ENCODE measurements at places on chromosomes 12 and 14.
A peak's percentile ranks its signal among the peaks of the same experiment; 100 is the strongest.

DNA sequence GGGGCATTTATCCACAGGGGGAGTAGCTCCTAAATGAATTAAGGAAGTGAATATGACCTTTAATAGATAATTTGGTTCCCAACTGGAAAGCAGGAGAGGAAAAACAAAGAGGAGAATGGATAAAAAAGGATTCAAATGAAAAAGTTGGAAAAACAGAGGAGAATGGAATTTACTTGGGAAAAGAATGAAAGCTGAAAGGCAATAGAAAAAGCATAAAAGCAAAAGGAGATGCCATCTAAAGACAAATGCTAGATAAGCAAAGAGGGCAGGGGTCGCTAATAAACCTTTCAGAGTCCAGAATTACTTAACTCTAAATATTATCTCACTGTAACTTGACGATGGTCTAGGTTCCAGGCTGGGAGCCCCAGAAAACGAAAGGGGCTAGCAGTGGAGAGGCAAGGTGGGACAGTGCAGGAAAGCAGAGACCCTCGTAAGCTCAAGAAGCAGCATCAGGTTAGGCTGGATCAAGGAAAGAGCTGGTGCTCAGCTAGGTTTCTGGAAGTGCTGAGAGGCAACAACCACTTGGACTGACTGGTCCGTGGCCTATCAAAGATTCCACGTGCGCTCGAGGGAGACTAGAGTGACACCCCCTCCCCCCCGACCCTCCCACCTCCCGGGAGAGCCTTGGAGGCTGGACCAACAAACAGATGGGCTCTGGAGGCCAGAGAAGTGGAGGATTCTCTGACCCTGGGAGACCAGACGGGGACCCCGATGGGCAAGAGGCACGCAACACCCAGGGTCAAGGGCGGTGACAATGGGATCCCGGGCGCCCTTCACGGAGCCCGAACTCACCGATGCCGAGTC, 1.2 kb downstream of the SLC2A13 start:
- no peak for DNase-seq

DNA sequence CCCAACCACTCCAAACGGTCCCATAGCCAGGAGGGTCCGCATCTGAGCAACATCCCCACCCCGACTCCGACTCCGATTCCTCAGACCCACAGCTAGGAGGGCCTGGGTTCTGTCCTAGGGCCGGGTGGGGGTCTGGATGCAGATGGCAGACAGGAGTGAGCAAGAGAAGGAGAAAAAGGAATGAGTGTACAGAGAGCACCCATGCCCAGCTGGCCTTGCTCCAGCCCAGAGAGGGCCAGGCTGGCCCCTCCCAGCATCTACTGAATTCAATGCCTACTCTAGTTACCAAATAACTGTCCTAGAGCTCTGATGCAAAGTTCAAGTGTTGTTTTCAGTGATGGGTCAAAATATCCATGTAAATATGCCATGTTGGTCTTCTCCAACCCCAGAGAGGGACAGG, 40.8 kb downstream of the VDR start:
- no peak for DNase-seq

DNA sequence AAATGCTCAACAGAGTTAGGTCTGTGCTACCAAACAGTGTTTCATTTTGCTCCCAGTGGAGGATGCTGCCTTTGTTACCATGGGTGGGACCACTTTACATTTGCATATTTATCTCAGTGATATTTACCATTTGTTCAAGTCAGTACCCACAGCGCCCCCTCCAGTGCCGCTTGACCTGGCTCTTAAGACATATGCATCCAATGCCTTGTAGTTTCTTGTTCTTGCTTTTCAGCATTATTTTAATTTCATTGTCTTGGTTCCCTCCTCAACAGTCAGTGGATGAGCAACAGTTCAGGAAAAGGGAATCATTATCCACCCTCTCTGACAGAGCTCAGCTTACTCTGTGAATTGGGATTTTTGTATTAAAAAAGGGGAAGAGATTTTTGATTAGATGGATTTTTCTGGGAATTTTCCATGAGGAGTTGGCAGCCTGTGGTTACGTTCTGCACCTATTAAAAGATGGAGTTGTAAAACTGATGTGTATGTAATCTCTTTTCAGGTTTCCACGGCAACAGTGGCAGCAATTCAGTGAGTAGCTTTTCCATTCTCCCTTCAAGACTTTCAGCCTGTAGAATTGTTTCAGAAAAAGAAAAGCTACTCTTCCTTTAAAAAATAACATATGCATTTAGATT, 240.5 kb upstream of the DAAM1 start:
- DNase-seq = no peak

- DNase-seq = no peak
Measured at GRCh38 chr14:49926803-49927202, 33.9 kb downstream of the ARF6 start.

GRCh38 chr12:125104982-125105381, 39.7 kb downstream of the AACS start:
- no peak for DNase-seq

DNA sequence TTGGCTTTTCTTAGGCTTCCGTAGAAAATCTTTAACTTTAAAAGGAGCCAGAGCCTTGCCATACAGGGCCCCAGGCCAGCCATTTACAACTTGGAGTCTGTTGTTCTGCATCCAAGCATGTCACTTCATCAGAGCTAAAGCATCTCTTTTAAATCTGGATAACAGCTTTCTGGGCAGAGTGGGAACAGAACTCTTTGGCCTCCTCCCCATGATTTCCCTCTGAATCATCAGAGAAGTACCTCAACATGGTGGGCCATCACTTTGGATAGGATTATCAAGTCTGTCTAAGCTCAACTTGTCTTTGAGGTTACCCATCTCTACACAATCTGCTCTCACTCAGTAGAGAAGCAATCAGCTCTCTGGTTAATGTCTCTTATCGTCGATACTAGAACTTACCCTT, 170.9 kb downstream of the SLC6A15 start:
- DNase-seq = no peak

DNA sequence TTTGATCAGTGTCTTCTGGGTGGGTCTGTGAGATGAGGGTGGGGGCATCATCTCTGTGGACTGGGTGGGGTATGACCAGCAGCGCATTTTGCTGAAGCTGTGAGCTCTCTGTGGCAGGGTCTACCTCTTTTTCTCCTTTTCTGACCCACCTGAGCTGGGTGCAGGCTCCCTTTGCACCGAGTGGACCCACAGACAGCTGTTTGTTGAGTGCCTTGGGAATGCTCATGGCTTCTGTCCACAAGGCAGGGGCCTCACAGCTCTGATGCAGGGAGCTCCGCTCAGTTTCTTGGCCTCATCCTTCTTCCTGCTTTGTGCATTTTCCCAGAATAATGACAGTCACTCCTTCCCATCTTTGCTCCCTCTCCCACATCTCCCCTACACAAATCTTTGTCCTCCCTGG, 380.6 kb downstream of the DPF3 start:
- DNase-seq = no peak

DNA sequence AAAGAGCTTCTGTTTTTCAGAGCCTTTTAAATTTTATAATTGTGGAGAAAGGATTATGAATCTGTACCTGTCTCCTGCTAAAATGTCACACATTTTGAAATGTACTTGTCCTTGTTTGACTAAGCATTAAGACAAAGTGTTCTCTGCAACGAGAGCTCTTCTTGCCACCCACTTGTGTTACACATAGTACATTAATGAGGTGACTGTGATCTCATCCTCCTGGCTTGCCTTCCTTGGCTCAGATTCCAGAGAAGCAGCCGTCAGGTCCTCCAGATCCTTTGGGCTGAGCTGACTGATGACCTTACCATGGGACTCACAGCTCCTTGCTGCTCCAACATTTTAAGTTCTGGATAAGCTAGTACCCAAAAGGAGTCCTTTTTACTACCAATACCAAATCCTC, 81.4 kb downstream of the BBS10 start:
- no peak for DNase-seq

DNA sequence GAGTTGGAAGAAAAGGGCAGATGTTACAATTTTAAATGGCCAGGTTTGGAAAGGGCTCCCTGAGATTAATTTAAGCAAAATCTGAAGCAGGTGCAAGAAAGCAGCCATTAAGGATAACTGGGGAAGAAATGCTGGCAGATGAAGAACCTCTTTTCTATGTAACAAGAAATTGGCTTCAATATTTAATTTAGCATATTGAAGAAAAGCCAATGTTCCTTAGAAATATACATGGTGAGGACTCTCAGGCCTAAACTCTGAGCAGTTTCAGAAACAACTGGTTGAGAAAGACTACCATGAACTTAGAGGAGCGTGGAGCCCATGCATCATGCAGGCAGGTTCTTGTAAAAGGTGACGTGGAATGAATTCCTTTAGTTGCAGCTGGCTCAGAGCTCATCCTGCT, 152.8 kb downstream of the LRIG3 start:
- no peak for DNase-seq

DNA sequence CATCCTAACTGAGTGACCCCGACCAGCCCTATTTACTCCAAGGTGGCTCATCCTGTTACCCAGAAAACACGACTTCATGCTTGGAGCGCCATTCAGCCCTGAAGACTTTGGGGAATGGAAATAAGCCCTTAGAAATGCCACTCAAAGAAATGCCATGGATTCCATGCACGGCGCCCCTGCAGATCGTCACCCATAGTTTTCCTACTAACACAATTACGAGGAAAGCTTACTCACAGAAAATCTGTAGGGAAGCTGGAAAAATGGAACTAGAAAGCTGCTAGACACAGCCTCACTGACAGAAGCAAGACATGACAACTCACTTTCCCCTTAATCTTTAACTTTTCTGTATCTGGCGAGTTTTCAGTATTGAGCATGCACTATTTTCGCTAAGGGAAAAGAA, 19.5 kb downstream of the NUAK1 start:
- no peak for DNase-seq

DNA sequence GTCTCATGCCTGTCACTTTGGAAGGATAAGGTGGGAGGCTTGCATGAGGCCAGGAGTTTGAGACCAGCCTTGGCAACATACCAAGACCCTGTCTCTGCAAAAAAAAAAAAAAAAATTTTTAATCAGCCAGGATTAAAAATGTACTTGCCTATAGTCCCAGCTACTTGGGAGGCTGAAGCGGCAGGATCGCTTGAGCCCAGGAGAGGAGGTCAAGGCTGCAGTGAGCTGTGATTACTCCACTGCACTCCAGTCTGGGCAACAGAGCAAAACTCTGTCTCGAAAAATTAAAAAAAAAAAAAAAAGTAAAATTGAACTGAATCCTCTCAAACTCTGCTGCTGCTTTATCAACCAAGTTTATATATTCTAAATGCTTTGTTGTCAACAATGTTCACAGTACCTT, 128.1 kb upstream of the AEBP2 start:
- DNase-seq = no peak

GRCh38 chr14:50608302-50608851, 48.4 kb downstream of the ATL1 start:
- no peak for DNase-seq

DNA sequence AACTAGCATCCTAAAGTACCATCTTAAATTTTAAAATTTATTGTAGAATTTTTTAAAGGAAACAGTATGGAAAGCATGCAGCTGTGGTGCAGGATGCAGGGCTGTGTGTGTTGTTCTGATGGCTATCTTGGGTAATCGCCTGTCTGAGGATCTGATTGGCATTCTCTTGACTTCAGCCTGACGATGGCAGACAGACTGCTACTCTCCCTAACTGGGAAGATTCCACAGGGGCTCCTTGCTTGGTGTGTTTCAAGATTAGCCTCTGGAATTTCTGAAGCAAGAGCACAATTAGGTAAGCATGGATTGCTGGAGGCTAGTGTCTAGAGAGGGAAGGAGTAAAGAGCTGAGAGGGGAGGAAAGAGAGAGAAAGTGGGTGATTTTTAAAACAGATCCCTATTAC, 696.8 kb upstream of the LRFN5 start:
- no peak for DNase-seq

- peak; percentile 45 for DNase-seq
Measured at GRCh38 chr14:53742233-53742620, 214.4 kb downstream of the BMP4 start.

DNA sequence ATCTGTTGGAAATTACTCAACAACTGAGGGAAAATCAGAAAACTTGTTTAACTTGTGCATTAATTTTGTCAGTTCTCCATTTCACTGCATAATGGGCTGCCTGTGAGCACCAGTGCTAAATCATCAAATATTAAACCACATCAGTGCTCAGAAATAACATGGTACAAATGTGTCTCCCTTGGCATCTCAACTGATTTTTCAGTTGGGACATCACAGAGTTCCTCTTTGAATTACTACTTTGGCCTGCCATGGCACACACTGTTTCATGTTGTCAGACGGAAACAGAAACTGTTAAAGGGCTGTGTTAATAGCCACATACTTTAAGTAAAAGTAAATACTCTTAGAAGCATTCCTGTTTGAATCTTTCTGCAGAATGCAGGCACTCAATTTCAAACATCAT, 42.1 kb upstream of the STRN3 start:
- no peak for DNase-seq

- DNase-seq = no peak
Measured at GRCh38 chr12:11875414-11875935, 195.3 kb upstream of the BCL2L14 start.

- no peak for DNase-seq
Measured at GRCh38 chr12:75781532-75782046, 250.0 kb downstream of the PHLDA1 start.

DNA sequence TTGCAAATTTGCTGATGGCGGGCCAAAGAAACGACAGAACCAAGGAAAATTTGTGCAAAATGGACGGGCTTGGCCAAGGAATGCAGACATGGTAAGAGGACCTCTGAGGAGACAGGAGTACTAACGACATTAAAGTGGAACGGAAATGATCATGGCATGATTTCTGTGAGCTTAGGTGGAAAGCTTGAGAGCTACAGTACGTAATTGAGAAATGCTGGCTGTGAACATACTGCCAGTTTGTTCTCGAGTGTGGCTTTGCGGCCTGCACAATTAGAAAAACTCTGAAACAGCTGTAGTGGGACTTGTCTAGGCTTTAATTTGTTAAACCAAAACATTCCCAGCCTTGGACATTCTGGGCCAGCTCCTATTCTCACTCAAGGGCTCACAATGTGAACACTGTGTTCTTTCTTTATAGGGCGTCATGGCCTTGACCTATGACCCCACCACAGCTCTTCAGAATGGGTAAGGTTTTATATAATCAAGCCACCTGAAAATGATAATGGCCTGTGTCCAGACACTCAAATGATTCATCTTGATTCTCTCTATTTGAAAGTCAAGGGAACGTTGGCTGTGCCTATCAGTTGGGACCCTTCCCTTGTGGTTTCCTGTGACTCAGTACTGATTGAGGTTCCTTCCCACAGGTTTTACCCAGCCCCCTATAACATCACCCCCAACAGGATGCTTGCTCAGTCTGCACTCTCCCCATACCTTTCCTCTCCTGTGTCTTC, 48.5 kb downstream of the BAZ2A start:
- DNase-seq = no peak
